ENCODE measurements at places on chromosomes 6 and 20.
A peak's percentile ranks its signal among the peaks of the same experiment; 100 is the strongest.

GRCh38 chr6:34745277-34746103 lies 11.8 kb upstream of the SNRPC start:
- no peak for DNase-seq
- H3K36me3 ChIP-seq, result no peaks in the 10 kb centered on the region
- H3K4me1 ChIP-seq, result peaks cover 6% of the 10 kb centered on the region
- H3K27me3 ChIP-seq, result no peaks in the 10 kb centered on the region
- no peak overlapping the region for H3K27ac ChIP-seq

- H3K4me1 ChIP-seq, result no peaks in the 10 kb centered on the region
- H3K27ac ChIP-seq, result no peak overlapping the region
- H3K4me3 ChIP-seq, result no peak overlapping the region
- H3K36me3 ChIP-seq, result no peaks in the 10 kb centered on the region
- H3K27me3 ChIP-seq, result peaks cover 5% of the 10 kb centered on the region
Measured at GRCh38 chr6:117387454-117387974, 38.2 kb downstream of the ROS1 start.

- H3K4me3 ChIP-seq, result no peak overlapping the region
- H3K27me3 ChIP-seq, result no peaks in the 10 kb centered on the region
- H3K36me3 ChIP-seq, result no peaks in the 10 kb centered on the region
- DNase-seq, result no peak
- no peak overlapping the region for H3K27ac ChIP-seq
Measured at GRCh38 chr20:6921717-6922386, 154.4 kb downstream of the BMP2 start.

DNA sequence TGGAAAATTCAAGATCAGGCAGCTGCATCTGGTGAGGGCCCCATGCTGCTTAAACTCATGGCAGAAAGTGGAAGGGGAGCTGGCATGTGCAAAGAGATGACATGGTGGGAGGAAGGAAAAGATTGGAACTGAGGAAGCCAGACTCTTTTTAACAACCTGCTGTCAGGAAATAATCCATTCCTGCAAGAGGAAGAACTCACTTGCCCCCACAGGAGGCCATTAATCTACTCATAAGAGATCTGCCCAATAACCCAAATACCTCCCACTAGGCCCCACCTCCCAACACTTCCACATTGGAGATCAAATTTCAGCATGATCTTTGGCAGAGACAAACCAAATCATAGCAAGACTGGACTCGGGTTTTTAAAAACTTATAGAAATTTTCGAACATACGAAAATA lies 200.5 kb upstream of the KCNQ5 start:
- peaks cover 11% of the 10 kb centered on the region for H3K27me3 ChIP-seq
- no peaks in the 10 kb centered on the region for H3K36me3 ChIP-seq
- no peak overlapping the region for H3K27ac ChIP-seq
- no peak for DNase-seq
- H3K4me1 ChIP-seq, result no peaks in the 10 kb centered on the region

GRCh38 chr6:139376604-139377218 lies 2.3 kb upstream of the CITED2 start:
- peaks cover 32% of the 10 kb centered on the region for H3K4me1 ChIP-seq
- no peaks in the 10 kb centered on the region for H3K27me3 ChIP-seq
- DNase-seq, result no peak
- peak overlapping the region; percentile 90 for H3K27ac ChIP-seq
- peaks cover 25% of the 10 kb centered on the region for H3K36me3 ChIP-seq

DNA sequence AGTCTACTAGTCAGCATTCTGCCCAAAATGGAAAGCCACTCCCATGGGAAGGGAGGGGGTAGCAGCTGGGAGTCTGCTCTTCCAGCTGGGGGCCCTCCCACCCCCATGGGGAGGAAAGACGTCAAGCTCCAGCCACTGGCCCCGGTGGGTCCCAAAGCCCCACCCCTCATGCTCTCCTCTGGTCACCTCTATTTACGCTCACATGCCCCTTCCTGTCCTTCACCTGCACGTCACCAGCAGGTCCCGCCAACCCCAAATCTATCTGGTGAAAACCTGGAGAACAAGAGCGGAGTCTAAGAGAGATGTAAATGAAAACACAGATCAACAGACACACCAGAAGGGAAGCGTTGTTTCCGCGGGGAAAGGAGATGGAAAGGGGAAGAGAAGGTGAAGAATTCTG lies 30.0 kb upstream of the ZBP1 start:
- H3K4me1 ChIP-seq, result no peaks in the 10 kb centered on the region
- no peak overlapping the region for H3K27ac ChIP-seq
- H3K4me3 ChIP-seq, result no peak overlapping the region
- peaks cover 9% of the 10 kb centered on the region for H3K27me3 ChIP-seq

DNA sequence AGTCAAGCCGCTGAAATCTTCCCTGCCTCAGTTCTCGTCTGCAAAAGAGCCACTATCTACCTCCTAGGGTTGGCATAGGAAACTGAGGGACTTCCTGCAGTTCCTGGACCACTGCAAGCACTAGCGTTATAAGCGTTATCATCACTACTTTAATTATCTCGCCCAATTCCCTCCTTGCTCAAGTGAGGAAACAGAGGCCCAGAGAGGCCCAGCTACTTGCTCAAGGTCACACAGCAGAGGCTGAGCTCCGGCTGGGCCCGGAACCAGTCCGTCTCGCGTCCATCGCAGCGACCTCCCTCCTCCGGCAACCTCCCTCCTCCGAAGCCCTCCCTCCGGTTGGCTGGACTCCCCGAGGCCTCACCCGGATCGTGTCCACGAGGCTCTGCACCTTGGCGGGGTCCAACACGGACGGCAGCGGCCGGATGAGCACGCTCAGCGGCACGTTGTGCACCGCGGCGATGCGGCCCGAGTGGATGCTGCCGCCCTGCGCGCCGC lies 338 bp downstream of the SRXN1 start:
- H3K4me1 ChIP-seq, result peaks cover 25% of the 10 kb centered on the region
- peaks cover 15% of the 10 kb centered on the region for H3K27me3 ChIP-seq
- peak overlapping the region; percentile 81 for H3K4me3 ChIP-seq
- H3K36me3 ChIP-seq, result peaks cover 24% of the 10 kb centered on the region
- peak overlapping the region; percentile 67 for H3K27ac ChIP-seq

DNA sequence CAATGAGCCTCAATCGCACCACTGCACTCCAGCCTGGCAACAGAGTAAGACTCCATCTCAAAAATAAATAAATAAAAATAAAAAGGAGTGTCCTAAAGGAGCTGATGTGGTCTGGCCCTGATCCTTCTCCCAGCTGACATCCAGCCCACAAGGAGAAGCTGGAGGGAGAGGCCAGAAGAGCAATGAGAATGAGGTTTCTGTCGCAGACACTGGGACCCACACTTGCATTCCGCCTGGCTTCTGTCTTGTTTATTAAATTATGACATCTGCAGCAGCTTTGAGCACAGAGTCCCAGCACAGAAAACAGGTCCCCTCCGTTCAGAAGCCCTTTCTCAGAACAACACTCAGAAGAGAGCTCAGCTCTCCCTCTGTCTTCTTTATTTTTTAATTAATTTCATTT lies 10.3 kb upstream of the E2F1 start:
- no peaks in the 10 kb centered on the region for H3K27me3 ChIP-seq
- peaks cover 5% of the 10 kb centered on the region for H3K36me3 ChIP-seq
- H3K4me1 ChIP-seq, result peaks cover 5% of the 10 kb centered on the region
- H3K4me3 ChIP-seq, result no peak overlapping the region
- no peak overlapping the region for H3K27ac ChIP-seq

- no peaks in the 10 kb centered on the region for H3K36me3 ChIP-seq
- H3K4me1 ChIP-seq, result no peaks in the 10 kb centered on the region
- H3K4me3 ChIP-seq, result no peak overlapping the region
- H3K27me3 ChIP-seq, result no peaks in the 10 kb centered on the region
Measured at GRCh38 chr20:63810730-63811490, 20.2 kb downstream of the ZBTB46 start.

DNA sequence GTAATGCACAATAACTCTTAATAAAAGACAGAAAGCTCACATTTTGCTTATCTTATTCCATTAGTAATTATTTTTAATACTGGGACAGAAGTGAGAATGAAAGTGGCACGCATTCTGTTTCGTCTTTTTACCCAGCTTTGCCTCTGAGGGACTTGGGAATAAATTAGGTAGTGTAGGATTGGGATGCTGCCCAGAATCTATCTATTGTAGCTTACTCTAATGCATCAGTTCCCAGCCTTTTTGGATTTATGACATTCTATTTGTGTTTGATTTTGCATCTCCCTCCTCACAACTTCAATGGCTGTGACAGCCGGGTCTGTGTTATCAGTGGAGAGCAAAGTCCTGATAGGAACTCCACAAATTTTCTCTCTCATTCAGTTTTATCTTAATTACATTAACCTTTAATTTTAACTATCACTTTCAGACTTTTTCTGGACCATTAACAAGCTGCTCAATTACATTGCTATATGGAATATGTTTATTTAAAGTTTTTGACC lies 62.9 kb upstream of the TULP4 start:
- H3K4me3 ChIP-seq, result no peak overlapping the region
- H3K36me3 ChIP-seq, result peaks cover 12% of the 10 kb centered on the region
- no peaks in the 10 kb centered on the region for H3K27me3 ChIP-seq
- H3K27ac ChIP-seq, result no peak overlapping the region
- H3K4me1 ChIP-seq, result no peaks in the 10 kb centered on the region

GRCh38 chr6:166586424-166587156 lies at the start of gene RAMACL:
RAMACL (minus strand) TSS chr6:166586678; CDS start chr6:166586477, 201 bp downstream.
- peak; percentile 53 for DNase-seq
- H3K27ac ChIP-seq, result no peak within 1 kb of the TSS
- no peaks in the 10 kb centered on the region for H3K36me3 ChIP-seq

DNA sequence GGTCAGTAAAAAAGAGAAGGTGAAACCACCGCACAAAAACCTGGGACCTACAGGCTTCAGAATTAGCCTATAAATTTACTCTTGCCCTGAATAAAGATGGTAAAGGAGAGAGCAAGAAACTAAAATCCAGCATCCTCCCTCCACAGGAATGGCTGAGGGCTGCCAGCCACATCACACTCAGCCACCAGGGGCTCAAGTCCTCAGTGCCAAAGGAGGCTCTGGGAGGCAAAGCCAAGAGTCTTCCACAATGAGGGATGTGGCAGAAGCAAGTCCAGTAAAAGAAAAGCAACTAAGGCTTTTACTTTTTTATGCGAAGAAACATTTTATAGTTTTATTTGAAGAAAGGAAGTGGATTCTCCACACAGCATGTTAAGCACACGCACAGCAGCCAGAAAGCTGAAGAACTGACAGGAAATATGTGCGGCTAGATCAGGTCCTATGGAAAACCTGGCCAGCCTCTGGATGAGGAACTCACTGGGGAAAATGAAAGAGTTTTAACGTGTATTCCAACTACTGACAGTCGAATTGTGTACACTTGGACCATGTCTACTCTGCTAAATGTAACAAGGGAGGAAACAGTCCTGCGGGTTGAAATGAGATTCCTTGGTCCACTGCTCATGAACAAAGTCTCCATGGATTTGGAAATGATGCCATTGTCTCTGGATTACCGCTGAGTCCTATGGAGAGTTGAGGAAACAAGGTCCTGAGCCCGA lies 219.4 kb upstream of the SSTR4 start:
- no peaks in the 10 kb centered on the region for H3K36me3 ChIP-seq
- H3K4me3 ChIP-seq, result no peak overlapping the region
- H3K4me1 ChIP-seq, result no peaks in the 10 kb centered on the region

DNA sequence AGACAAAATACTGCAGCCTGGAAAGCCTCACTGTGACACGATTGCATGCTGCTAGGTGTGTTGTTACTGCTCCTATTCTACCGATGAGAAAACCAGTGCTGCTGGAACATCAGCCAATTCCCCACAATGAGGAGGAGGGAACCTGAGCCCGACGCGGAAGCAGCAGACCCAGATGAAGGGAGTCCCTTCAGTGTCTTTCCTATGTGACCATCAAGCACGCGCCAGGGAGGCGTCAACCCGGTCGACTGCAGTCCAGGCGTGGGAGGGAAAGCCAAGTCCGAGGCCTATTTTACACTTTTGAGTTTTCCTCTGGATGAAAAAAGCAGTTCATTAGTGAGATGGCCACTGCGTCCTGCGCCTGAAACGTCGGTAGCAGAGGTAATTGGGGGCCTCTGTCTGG lies 63.3 kb downstream of the STK35 start:
- H3K4me1 ChIP-seq, result no peaks in the 10 kb centered on the region
- H3K36me3 ChIP-seq, result no peaks in the 10 kb centered on the region

DNA sequence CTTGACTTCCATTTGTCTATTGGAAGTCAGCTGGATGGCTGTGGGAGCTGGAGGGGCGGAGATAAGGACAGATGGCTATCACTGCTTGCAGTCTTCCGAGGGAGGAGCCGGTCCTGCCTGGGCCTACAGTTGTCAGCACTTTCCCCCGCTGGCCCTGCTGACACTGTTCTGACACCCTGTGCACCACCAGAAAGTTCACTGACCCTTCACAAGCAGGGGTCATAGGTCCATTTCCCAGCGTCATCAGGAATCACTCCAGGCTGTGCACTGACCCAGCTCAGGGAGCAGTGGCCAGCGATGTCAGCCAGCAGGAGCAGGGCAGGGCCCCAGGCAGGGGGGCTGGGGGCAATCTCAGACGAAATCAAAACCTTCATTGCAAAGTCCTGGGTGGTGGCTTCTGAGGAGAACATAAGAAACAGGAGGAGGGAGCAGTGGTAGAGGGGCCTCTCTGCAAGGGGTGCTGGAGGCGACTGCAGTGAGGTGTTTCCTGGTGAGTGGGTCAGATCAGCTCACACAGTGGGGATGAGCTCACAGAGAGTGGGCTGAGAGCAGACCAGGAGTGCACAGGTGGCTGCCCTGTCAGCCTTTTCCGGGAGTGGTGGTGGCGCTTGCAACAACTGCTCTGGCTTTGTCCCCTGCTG lies 26.5 kb upstream of the PLEKHG1 start:
- H3K36me3 ChIP-seq, result no peaks in the 10 kb centered on the region
- no peak for DNase-seq
- H3K4me3 ChIP-seq, result no peak overlapping the region

DNA sequence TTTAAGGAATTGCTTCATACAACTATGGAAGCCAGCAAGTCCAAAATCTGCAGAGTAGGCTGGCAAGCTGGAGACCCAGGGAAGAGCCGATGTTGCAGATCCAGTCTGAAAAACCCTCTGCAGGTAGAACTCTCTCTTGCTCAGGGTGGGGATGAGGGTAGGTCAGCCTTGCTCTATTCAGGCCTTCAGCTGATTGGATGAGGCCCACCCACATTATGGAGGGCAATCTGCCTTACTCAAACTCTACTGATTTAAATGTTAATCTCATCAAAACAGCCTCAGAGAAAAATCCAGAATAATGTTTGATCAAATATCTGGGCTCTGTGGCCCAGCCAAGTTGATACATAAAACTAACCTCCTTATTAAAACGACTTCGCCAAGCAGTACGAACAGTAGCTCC lies 29.7 kb upstream of the RNF24 start:
- no peak overlapping the region for H3K27ac ChIP-seq
- peaks cover 16% of the 10 kb centered on the region for H3K27me3 ChIP-seq
- no peaks in the 10 kb centered on the region for H3K36me3 ChIP-seq
- no peak overlapping the region for H3K4me3 ChIP-seq

- H3K4me3 ChIP-seq, result no peak overlapping the region
- no peak overlapping the region for H3K27ac ChIP-seq
- no peaks in the 10 kb centered on the region for H3K4me1 ChIP-seq
- H3K36me3 ChIP-seq, result no peaks in the 10 kb centered on the region
- H3K27me3 ChIP-seq, result no peaks in the 10 kb centered on the region
- DNase-seq, result no peak
Measured at GRCh38 chr6:85865420-85866369, 223.0 kb upstream of the SYNCRIP start.

GRCh38 chr6:158488065-158488464 lies 71.8 kb upstream of the TMEM181 start:
- no peak overlapping the region for H3K27ac ChIP-seq
- H3K4me3 ChIP-seq, result no peak overlapping the region
- no peaks in the 10 kb centered on the region for H3K36me3 ChIP-seq
- DNase-seq, result no peak
- no peaks in the 10 kb centered on the region for H3K27me3 ChIP-seq

Data from activated CD4-positive, alpha-beta memory T cell treated with anti-CD3 and anti-CD28 coated beads, Interleukin-2, amount 10 ng/mL, durations not matched to agents 7 days and 5 days (primary cell).